BJ (cell line): ENCODE measurements at places on chromosomes 16 and 17.

GRCh38 chr16:30761427-30761927 lies 385 bp downstream of the CFAP119 start:
- DNase-seq, result no peak

GRCh38 chr17:72117535-72118334 lies 3.1 kb upstream of the SOX9 start:
- DNase-seq, result no peak

- DNase-seq, result no peak
These were observed 18.1 kb downstream of the MAP3K14 start for GRCh38 chr17:45298546-45299285.

DNA sequence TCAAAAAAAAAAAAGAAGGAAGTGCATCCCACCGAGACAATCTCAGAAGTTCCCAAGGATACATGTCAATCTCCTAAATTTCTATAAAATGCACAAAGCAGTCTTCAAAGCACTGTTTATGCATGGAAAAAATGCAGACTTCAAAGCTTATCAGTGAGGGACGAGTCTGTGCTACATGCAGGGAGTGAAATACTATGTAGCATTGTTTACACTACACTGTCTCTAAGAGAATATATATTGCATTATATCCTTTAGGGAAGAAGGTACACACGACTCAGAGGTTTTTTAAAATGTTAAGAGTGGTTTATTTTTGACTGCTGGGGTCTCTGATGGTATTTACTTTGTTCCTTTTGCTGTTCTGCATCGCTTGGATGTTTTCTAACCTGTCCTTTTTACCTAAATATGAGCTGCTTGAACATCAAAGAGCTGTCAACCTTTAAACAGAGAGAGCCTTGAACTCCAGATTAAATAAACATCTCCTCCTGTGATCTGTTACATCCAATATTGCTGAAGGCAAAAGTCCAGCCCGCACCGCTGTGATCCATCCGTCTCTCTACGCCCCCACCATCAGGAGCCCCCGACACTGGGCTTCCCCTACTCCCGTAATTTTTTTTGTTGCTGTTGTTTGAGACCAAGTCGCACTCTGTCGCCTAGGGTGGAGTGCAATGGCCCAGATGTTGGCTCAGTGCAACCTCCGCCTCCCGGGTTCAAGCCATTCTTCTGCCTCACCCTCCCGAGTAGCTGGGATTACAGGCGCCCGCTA lies 1.4 kb downstream of the FBXO31 start:
- DNase-seq, result no peak

DNA sequence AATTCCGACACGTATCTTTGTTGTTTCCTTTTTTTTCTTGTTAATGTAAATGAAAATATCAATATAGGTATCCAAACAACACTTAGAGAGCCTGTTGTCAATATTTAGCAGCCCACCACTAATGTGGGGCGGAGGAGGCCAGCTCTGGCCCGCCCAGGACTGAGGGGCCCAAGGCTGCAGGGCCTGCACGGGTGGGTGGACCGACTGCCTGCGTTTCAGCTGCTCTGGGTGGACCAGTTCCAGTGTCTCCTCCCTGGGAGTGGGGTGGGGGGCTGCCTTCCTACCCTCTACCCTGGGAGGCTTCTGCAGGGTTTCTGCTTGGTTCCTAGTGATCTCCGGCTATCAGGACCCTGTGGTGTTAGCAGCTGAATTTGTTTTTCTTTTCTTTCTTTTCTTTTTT lies 15.9 kb upstream of the ADGRG1 start:
- DNase-seq, result no peak
